Activated T-helper 2 cell treated with anti-CD3 and anti-CD28 coated beads, Interferon-gamma antibody, Interleukin-2, Interleukin-4, amounts not matched to agents 10 μg/mL and 5 μg/mL and 100 μg/mL, durations not matched to agents 14 hours and 24 hours and 36 hours (primary cell): ENCODE measurements at places on chromosomes 7 and 10.

GRCh38 chr10:128178302-128178958 is 52.2 kb upstream of the MKI67 start:
- peak; percentile 46 for DNase-seq

- no peak for DNase-seq
Measured at GRCh38 chr10:62264702-62265436, 3.8 kb downstream of the RTKN2 start.

GRCh38 chr7:72785166-72785955 is 42.6 kb downstream of the TYW1B start:
- DNase-seq: no peak

DNA sequence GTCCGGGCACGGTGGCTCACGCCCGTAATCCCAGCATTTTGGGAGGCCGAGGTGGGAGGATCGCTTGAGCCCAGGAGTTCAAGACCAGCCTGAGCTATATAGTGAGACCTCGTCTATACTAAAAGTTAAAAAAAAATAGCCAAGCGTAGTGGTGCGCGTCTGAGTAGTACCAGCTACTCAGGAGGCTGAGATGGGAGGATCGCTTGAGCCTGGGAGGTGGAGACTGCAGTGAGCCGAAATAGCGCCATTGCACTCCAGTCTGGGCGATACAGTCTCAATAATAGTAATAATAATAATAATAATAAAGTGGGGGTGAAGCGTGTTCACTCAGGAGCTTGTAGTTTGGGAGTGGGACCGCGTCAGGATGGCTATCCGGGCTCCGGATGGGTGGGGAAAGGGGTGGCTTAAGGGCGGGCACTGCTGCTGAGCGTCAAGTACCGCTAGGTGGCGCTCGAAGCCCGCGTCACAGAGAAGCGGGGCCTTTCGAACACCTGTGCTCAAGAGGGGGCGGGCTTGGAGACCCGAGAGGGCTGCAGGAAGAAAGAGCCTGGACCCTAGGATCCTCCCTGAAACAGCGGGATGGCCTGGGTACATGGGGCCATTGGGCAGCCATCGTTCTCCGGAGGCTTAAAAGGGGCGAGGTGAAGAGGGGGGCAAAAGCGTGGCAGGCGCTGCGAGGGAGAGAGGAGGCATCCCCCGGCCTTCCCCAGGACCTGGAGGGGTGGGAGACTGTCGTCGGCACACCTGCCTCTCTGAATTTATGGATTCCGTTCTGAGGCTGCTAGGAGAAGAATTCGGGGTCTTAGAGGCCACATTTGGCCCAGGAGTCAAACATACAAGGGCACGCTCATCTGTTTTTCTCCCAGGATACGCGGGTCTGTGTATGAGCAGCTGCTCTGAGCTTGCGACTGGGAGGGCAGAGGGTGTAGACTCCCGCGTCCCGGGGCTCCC is 14.5 kb downstream of the LBX1 start:
- peak; percentile 52 for DNase-seq

GRCh38 chr7:35722054-35722849 is 27.3 kb upstream of the HERPUD2 start:
- DNase-seq: no peak

- DNase-seq: no peak
Measured at GRCh38 chr10:129288999-129289584, 177.9 kb upstream of the MGMT start.

GRCh38 chr7:111380945-111381344 is 181.3 kb downstream of the IMMP2L start:
- no peak for DNase-seq

DNA sequence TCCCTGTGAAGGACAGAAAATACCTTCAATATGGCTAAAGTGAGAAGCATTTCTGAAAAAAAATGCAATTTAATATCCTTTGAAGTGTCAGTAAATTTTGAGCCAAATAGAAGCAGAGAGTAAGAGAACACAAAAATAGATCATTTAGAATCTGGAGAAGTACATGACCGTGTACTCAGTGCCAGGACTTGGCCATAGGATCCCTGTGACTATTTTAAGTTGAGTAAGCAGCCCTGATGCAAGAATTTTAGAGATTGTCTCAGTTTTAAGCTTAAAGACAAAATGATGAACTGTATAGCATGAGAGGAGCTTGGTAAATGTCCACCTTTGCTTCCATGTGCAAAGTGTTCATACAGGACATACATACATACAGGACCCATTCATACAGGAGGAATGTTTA is 2.5 kb downstream of the PTER start:
- no peak for DNase-seq

DNA sequence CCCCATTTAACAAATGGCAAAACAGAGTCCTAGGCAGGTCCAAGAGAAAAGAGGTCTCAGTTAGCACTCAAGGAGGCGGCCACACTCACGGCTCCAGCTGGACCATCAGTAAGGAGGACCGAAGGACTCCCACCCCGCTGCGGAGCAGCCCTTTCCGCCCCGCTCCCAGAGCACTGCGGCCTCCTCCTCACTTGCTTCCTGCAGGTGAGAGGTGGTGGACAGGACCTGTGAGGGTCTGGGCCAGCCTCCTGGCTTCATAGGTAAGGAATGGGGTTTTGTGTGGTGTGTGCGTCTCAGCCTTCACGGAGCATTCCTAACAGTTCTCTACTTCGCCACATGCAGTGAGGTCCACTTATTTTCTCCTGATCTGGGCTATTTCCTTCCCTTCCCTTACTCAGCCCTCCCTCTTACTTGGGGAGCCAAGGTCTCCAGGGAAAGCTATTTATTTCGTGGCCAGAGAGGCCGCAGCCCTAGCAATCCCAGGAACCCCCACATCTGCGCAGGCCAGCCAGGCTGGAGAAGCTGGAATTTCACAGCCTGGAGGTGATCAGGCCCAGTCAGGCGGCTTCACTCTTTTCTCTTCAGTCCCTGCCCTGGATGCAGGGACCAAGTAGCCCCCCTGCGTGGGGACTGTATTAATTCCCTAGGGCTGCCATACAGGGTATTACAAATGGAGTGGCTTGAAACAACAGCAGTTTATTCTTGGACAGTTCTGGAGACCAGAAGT is 45.9 kb downstream of the ZNF783 start:
- no peak for DNase-seq

DNA sequence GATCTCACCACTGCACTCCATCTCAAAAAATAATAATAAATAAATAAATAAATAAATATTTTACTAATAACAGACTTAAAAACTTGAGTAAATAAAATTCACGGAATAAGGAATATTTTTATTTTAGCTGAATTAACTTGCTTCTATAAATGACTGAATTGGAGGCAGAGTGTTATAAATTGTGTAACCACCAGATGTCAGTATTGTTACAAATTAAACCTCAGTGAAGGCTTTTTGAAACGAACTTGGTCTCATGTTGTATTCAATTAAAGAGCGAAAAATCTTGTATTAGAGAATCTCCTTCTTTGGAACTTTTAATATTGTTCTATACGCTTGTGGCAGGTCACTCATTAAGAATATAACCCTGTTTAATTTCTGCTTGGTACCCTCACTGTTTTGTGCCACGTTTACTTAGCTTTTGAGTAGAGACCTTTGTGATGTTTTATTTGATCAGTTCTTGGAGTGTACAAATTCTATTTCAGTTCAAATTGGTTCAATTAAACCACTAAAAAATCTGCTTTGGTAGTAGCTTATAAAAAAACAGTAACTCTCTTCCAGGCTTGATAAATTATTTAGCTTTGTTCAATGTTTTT is 45.6 kb upstream of the SCIN start:
- DNase-seq: no peak

GRCh38 chr10:92692080-92692671 is 2.4 kb downstream of the HHEX start:
- DNase-seq: no peak

DNA sequence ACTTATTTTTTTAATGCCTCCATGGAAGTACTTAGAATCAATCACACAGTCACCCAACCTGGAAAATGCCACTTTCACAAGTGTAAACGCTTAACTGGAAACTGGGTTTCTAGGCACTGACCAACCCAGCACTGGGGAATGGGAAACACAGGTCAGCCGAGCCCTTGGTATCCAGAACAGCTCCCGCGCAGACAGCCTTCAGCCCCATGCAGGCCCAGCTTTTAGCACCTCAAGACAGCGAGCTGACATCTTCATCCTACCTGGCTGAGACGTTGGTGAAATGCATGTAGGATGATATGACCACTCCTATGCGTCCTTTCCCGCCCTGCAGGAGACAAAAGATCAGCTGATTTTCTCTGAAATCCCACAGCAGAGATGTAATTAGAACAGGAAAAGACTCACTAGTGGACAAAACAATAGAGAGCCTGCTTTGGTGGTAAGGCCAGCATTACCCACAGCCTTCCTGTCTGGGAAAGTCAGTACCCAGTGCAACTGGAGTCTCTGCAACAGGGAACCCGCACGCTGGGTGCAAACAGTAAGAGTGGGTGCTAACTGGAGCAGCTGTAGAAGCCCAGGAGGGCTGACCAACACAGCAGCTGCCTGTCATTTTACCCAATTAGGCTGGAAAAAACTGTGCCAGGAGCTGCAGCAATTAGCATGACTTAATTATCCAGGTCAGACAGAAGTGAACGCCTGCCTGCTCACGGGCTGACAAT is 153.7 kb downstream of the TNS3 start:
- no peak for DNase-seq

- DNase-seq: no peak
Measured at GRCh38 chr7:88485821-88486220, 179.1 kb upstream of the STEAP4 start.

DNA sequence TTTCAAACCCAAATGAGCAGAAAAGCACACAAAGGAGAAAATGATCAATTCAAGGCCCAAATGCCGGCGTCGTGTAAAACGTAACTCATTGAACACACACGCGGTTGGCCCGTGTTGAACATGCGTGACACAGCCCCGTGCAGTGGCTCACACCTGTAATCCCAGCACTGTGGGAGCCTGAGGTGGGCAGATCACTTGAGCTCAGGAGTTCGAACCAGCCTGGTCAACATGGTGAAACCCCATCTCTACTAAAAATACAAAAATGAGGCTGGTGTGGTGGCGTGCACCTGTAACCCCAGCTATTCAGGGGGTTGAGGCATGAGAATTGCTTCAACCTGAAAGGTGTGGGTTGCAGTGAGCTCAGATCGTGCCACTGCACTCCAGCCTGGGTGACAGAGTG is 156.7 kb upstream of the KLF6 start:
- no peak for DNase-seq

DNA sequence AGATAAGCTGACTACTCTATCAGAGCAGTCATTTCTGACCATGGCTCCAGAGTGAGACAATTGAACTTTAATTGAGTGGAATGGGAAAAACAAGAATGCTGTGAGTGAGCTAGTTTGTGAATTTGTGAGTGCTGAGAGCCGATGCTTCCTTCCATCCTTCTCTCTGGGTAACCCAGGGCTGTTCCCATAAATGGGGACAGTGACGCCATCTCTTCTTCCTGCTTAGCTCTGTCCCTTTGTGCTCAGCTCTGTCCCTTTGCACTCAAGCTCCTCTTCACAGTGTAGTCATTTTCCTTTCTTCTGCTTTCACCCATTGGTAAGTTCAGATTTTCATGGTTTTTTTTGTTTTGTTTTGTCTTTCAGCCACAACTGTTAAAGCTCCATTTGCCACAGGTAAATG is 24.4 kb downstream of the C10orf120 start:
- DNase-seq: no peak

GRCh38 chr10:44206127-44206818 is 178.6 kb downstream of the CXCL12 start:
- no peak for DNase-seq

- peak; percentile 81 for DNase-seq
Measured at GRCh38 chr10:101782811-101783735, at the start of gene NPM3. NPM3 (minus strand) TSS chr10:101783446; CDS start chr10:101783390, 56 bp downstream.

- no peak for DNase-seq
Measured at GRCh38 chr10:96493254-96493653, 20.5 kb downstream of the TLL2 start.

DNA sequence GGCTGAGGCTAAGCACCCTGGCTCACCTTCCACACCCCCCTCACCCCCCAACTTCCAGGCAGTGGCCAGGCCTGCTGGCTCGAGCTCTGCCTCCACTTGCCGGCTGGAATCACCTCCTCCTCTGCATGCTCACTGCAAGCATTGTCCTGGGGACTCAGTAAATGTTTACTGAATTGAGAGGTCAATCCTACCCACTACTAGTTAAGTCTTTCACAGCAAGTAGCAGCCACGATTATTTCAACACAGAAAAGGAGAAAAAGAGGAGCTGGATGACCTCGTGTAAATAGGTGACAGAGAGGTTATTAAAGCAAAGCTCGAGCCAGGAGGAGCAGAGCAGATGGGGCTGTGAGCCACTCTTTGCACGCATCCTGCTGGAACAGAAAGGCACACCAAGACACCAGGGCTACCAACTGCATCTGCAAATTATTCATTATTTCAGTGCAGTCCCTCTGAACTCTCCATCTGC is 32.1 kb downstream of the HIPK2 start:
- no peak for DNase-seq

- DNase-seq: no peak
Measured at GRCh38 chr10:58158806-58159205, 108.9 kb downstream of the IPMK start.

- no peak for DNase-seq
Measured at GRCh38 chr10:13904064-13904463, 317.3 kb downstream of the PRPF18 start.

- DNase-seq: no peak
Measured at GRCh38 chr7:131673576-131673975, 117.1 kb upstream of the PODXL start.

GRCh38 chr10:101441541-101442455 is 87.8 kb downstream of the BTRC start:
- no peak for DNase-seq

GRCh38 chr10:30028006-30028737 is 31.2 kb downstream of the JCAD start:
- no peak for DNase-seq

- no peak for DNase-seq
Measured at GRCh38 chr7:7569081-7569527, 2.4 kb downstream of the MIOS start.

GRCh38 chr10:48535416-48536155 is 69.3 kb downstream of the ARHGAP22 start:
- DNase-seq: no peak

DNA sequence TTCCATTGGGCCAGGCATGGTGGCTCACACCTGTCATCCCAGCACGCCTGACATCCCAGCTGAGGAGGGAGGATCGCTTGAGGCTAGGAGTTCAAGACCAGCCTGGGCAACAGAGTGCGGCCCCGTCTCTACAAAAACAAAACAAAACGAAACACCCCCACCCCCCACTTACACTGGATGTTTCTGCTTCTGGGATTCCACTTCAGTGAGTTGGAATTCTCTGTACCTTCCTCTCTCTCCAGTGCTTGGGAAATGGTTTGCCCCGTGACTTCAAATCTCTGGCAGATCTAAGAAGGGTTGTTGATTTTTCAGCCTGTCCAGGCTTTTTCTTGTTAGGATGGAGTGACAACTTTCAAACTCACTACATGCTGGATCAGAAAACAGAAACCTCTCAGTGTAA is 106.9 kb downstream of the ANLN start:
- DNase-seq: no peak

GRCh38 chr10:49373361-49373760 is 22.5 kb downstream of the DRGX start:
- DNase-seq: no peak

- no peak for DNase-seq
Measured at GRCh38 chr7:106855540-106856132, 9.4 kb upstream of the PIK3CG start.

DNA sequence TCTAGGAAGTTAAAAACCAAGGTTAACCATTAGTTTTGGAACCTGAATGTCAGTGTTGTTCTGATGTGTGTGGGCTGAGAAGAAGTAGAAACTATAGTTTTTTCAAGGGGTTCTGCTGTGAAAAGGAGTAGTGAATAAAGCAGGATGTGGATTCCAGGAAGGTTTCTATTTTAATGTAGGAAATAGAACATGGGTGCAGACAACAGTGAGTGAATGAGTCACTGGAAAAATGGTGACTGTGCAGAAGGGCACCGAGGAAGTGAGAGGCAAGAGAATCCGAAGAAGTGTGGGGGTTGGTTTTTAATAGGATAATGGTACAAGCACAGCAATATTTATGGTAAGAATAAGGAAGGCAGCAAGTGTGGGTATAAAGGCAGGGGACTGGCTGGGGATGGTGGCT is 120.4 kb downstream of the ARHGAP21 start:
- no peak for DNase-seq
